COR-L47 (cell line): ENCODE measurements at places on chromosomes 11 and 22.

DNA sequence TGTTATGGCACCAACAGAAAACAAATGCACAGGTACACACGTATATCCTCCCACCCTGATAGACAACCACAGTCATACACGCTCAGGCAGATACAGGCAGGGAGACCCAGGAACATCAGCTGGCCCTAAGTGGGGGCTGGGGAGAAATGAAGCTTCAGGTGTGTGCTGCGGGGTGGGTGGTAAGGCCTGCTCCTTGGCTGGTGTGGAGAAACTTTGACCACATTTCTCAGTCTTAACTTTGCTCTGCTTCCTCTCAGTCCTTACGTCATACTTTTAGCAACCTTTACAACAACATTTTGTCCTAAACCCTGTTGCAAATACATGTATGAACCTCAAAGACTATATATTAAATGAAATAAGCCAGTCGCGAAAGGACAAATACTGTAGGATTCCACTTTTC is 6.7 kb upstream of the ANAPC15 start:
- DNase-seq, result no peak

GRCh38 chr22:50544078-50544745 is 1.5 kb upstream of the KLHDC7B start:
- DNase-seq, result no peak

- DNase-seq, result no peak
Observed at GRCh38 chr11:128201009-128201408, 386.3 kb downstream of the ETS1 start.

- no peak for DNase-seq
Observed at GRCh38 chr11:17525570-17525969, 18.6 kb downstream of the USH1C start.

DNA sequence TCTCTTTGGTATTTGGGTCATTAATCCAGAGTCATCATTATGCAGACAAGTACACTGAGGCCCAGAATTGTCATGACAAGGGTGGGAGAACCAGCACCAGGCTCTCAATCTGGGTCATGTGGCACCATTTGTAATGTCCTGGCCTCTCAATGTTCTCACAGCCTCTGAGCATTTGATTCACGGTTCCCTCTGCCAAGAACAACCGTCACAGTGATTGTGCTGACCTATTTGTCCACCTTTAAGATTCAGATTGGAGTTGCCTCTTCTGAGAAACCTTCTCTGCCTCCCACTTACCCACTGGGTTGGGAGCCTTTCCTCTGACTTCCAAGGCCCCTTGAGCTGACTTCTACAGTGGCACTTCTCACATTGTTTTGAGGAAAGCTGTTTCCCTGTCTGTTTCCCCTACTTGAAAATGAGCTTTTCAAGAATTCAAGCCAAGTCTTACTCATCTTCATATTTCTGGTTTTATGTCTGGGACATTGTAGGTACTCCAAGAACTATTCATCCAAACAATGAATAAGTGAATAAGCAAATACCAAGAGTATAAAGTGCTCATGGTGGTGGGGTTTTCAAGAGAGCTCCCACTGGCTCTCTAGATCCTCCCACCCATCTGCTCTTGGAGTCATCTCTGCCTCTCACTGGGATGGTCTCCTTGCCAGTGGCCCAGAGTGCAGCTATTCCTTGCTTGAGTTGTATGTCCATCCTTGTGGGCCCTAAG is 126.4 kb upstream of the E2F8 start:
- no peak for DNase-seq
